Urothelium cell line (cell line): ENCODE measurements at places on chromosomes 4 and X.

GRCh38 chrX:137032841-137033773 lies 688 bp downstream of the GPR101 start:
- no peak for DNase-seq

DNA sequence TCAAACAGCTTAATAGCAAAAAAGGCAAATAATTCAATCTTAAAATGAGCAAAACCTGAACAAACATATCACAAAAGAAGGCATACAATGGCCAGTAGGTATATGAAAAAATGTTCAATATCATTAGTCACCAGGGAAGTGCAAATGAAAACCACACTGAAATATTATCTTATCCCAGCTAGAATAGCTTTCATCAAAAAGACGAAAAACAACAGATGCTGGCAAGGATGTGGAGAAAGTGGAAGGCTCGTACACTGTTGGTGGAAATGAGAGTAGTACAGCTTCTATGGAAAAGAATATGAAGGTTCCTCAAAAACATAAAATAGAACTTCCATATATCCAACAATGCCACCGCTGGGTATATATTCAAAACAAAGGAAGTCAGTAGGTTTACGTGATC lies 29.3 kb upstream of the ANXA10 start:
- DNase-seq, result no peak

- no peak for DNase-seq
These were observed 1256.5 kb downstream of the STIM2 start for GRCh38 chr4:28117084-28117682.

DNA sequence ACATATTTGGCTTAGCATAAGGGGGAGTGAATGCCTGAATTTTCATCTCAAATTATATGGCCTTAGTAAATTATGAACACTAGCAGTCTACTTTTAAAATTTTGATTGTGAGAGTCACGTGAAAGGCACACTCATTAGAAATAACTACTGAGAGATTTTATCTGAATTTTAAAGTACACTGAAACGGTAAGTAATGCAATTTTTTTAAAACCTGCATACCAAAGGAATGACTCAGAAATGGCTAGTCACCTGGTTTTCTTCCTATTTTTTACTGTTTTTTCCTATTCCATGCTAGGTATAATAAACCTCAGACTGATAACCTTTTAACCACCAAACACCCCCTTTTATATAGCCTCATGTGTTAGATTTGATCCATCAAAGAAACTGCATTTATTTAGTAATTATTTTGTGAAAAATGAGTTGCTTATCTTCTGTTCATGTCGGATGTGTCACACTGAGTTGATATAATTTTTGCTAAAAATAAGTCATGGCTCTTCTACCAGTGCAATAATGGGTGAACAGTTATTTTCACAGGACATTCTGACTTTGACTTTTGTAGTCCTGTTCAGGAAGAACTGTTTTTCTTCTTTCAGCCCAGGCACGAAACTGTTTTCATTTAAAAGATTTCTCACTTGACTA lies 40.4 kb downstream of the CPEB2 start:
- DNase-seq, result peak; percentile 2

- peak; percentile 77 for DNase-seq
These were observed 745 bp downstream of the SLC39A8 start for GRCh38 chr4:102344520-102344953.

DNA sequence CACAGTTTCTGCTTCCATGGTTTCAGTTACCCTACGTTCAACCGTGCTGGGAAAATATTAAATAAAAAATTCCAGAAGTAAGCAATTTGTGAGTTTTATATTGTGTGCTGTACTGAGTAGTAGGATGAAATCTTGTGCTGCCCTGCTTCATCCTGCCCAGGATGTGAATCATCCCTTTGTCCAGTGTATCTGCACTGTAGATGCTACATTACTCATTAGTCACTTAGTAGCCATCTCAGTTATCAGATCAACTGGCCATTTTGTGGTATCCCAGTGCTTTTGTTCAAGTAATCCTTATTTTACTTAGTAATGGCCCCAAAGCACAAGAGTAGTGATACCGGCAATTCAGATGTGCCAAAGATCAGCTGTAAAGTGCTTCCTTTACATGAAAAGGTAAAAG lies 97.9 kb downstream of the COX18 start:
- peak; percentile 36 for DNase-seq

GRCh38 chrX:51420610-51421009 lies 75.8 kb downstream of the NUDT11 start:
- peak; percentile 32 for DNase-seq

GRCh38 chr4:169335331-169335730 lies 64.6 kb upstream of the SH3RF1 start:
- DNase-seq, result peak; percentile 53

DNA sequence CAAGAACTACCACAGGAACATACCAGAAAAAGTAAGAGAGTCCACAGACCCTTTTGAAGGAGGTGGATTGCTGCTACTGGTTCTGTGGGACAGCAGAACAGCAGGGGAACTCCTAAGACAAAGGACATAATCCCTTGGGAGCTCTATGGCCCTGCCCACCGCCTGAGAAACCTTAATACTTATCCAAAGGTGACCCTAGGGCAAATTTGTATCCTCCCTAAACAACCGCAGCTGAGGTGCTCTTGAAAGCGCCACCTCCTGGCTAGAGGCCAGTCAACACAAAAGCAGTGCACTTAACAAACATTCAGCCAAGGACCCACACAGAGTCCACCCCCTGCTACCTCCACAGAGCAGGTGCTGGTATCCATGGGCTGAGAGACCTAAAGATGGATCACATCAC lies 136.8 kb downstream of the ADAM29 start:
- DNase-seq, result no peak

- DNase-seq, result no peak
These were observed 41.1 kb upstream of the NKAP start for GRCh38 chrX:119984652-119985051.
